ENCODE measurements at places on chromosomes 6 and 20.
A peak's percentile ranks its signal among the peaks of the same experiment; 100 is the strongest.

DNA sequence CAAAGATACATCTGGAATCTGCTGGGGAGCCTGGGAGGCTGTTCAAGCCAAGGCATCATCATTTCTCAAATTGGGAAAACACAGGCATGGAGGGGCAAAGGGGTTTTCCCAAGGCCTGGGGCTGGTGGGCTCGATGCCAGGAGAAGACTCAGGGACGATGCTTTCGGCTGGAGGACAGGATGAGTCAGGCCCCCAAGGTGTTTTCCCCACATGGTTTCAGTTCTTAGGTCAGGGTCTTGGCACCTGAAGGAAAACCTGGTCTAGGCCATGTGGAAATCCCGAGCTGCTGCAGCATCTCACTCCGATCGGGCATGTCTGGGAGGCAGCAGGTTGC lies 348.1 kb downstream of the CDC5L start:
- DNase-seq, result no peak

GRCh38 chr6:7000825-7001777 lies 106.7 kb upstream of the RREB1 start:
- no peak for DNase-seq

- no peak for DNase-seq
Observed at GRCh38 chr6:133609415-133610226, 279.3 kb upstream of the TCF21 start.

- no peak for DNase-seq
Observed at GRCh38 chr6:43916924-43917877, 147.2 kb downstream of the VEGFA start.

DNA sequence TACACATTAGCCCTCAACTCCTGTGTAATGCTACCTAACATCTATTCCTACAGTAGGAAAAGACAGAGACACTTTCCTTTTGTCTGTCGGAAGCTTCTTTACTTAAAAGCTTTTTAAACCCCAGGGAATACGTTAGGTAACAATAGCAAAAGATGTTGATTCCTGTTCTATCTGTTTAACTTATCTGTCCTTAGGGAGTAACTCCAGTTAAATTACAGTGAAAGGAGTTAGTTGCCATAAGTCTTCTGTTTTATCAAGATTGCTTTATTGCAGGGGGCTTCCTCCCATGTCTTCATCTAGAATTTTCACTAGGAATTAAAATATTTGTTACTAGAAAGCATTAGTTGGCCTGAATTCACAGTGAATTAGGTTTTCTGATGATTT lies 26.2 kb downstream of the TOP1 start:
- DNase-seq, result no peak

GRCh38 chr20:51318058-51318949 lies 224.2 kb downstream of the NFATC2 start:
- DNase-seq, result peak; percentile 8

DNA sequence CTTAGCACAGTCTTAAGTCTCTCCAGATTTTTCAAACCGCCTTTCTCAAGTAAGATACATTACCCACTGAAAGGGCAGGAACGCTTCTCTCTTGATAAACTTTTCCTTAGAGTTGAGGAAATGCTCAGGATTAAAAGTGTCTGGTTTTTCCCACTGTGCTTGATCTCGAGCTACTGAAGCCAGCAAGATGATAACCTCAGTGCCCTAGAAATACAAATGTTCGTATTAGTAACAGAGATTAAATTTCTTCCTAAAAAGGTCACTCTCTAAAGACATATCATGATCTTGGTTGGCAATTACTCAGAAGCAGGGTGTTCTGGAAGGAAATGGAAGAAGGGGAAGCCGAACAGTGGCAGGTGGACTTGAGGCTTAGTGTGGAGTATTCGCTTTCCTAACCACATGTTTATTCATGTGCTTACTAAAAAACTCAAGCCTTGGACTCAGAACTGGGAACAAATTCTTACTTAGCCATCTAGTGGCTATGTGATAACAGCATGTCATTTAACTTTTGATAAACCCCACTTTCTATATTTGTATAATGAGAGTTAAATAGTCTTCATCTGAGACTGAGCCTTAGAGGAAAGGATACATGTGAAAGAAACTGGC lies 20.1 kb downstream of the C6orf141 start:
- DNase-seq, result no peak

DNA sequence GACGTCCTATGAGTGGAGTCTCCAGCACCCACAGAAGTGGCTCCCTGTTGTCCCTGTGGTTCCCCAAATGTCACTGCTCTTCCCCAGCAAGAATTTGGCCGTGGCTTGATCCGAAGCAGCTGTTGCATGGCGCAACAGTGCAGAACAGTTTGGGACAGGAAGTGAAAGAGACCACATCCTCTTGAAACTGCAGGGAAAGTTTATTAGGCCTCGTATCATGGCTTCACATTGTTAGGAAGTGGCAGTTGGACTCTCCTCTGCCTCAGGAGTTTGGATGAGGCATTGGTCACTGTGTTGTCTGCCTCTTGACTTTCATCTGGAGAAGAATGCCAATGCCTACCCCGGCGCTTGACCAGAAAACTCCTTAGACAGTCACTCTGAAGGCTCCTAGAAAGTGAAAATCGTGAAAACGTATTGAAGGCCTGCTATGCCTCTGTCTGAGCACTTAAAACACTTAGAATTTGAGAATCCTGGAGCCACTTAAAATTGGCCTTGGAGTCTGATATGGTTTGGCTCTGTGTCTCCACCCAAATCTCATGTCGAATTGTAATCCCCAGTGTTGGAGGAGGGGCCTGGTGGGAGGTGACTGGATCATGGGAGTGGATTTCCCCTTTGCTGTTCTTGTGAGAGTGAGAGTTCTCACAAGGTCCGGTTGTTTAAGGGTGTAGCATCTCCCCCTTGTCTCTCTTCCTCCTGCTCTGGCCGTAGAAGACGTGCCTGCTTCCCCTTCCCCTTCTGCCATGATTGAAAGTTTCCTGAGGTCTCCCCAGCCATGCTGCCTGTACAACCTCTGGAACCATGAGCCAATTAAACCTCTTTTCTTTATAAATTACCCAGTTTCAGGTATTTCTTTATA lies 334.9 kb upstream of the JARID2 start:
- DNase-seq, result no peak
